ENCODE measurements at places on chromosomes 7 and 10.

- DNase-seq, result no peak
Measured at GRCh38 chr7:112452102-112452888, 2.0 kb downstream of the IFRD1 start.

GRCh38 chr10:117165538-117166417 is 27.7 kb upstream of the VAX1 start:
- no peak for DNase-seq

GRCh38 chr10:98910546-98910945 is 325.1 kb downstream of the HPSE2 start:
- DNase-seq, result no peak

GRCh38 chr7:157442456-157442855 is 105.7 kb downstream of the DNAJB6 start:
- no peak for DNase-seq

DNA sequence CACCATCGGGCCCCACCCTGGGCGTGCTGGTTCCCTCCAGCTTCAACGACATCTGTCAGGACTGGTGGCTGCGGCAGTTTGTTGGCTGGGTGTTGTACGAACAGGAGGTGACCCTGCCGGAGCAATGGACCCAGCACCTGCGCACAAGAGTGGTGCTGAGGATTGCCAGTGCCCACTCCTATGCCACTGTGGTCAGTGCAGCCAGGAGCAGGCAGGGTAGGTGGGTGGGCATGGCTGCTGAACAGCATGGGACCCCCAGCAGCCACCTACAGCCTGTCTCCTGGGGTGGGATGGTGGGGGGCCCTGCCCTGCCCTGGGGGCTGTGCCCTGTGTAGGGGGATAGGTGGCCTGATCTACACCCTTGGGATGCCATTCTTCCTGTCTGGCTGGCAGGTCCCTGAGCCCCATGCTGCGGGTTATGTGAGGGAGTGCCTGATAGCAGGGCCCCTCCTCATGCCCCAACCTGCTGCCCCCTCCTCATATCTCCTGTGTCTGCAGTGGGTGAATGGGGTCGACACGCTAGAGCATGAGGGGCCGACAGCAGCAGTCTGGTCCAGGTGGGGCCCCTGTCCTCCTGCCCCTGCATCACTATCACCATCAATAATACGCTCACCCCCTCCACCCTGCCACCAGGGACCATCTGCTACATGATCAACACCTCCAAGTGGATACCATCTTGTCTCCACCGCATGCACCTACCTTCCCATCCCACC is 56.9 kb downstream of the ZNF727 start:
- no peak for DNase-seq

DNA sequence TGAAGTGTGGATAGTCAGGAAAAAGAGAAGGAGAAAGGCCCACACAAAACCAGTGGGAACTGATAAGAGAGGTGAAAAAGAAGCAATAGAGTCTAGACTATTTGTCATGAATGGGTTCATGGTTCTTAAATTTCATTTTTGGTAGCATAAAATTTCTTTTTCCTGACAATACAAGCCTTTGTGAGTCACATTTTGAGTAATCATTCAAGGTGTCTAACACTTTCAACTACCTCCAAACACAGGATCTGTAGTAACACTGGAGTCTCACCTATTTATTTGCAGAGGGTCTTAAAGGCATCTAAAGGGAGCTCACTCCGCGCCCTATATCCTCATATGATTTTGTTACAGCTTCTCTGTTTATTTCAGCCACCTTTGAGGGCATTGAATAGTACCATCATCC is 96.0 kb downstream of the SAMD9 start:
- no peak for DNase-seq

DNA sequence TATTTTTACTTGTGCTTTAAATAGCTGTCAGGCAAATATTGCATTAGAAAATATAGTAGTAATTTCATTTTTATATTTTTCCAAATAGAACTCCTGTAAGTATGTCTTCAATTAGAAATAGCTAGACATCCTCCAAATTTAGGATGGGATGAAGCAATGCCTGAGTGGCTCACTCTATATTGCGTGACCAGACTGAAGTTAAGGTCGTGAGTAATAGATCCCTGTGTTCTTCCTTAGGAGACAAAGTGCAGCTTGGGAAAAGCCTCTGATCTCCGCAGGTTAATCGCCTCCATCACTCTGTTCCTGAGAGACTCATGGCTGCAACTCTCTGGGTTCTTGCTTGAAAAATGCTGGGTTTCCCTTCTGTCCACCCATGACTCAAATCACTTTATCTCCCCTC is 484.8 kb upstream of the ANKRD30A start:
- DNase-seq, result no peak

- DNase-seq, result no peak
Measured at GRCh38 chr7:30879139-30880124, 32.2 kb upstream of the AQP1 start.

- DNase-seq, result no peak
Measured at GRCh38 chr10:90871279-90871765, 452 bp upstream of the RPP30 start.

GRCh38 chr10:77016278-77016815 is 621.3 kb downstream of the KCNMA1 start:
- DNase-seq, result no peak

DNA sequence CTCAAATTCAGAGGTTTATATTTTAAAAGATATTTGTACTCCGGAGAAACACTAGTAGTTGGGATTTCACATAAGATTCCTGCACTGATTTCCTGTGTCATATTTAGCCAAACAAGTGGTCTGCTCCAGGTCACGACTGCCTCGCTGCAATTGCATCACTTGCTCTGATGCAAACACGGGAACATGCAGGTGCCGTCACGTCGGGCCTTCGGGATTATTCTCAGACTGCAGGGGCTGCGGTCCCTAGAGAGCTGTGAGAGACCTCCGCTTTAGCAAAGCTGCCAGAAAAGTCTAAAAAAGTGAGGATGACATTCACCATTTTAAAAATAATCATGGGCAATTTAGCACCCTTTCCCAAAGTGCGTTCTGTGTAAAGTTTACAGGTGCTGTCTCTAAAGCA is 93.5 kb upstream of the DDC start:
- DNase-seq, result no peak

DNA sequence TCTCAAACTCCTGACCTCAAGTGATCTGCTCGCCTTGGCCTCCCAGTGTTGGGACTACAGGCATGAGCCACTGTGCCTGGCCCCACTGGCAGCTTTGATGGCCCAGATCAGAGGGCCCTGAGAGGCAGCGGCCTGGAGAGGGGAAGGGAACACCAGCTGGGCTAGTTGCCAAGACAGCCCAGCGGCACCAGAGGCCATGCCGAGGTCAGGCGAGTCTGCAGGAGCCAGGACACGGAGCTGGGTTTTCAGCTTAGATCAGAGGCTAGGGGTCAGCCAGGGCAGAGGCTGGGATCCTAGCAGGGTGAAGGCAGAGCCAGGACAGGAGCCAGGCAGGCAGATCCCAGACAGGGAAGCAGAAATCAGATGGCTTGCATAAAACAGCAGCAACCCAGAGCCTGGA is 92.9 kb downstream of the MYL10 start:
- DNase-seq, result no peak

GRCh38 chr10:80528185-80528700 is 9.5 kb upstream of the SH2D4B start:
- DNase-seq, result no peak

DNA sequence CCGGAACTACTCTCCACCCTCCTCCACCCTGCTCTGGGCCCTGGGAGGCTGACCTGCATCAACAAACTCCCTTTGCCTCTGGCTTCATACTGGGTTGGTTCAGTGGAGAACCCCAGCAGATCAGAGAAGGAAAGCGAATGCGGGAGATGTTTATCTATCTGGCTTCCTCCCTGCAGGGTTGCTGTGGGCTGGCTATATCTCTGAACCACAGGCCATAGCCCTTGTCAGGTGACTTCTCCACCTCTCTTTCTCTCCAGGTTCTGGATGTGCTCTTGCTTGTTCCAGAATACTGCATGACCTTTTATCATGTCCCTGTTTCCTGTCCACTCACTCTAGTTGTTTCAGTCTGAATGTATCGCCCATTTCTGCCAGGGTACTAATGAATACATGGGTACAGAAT is 51.7 kb upstream of the IFRD1 start:
- no peak for DNase-seq

GRCh38 chr10:113213035-113213434 is 263.0 kb downstream of the TCF7L2 start:
- DNase-seq, result no peak

DNA sequence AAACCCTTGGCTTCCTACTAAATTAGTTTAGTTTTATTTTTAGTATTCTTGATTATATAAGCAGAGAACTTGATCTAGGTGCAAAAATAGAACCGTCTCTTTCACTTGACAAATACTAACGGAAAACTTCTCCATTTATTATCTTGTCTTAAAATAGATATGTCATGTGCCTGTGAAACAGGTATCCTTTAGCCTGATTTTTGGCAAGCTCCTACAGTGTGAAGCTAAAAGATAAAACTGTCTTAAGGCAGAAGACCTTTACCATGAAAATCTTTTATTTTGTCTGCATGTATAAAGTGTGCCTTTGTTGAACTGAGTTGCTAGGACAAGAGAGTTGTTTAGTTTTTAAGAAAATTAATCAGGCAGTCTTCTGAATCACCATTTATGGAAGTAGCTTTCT is 90.6 kb downstream of the CYP51A1 start:
- no peak for DNase-seq

DNA sequence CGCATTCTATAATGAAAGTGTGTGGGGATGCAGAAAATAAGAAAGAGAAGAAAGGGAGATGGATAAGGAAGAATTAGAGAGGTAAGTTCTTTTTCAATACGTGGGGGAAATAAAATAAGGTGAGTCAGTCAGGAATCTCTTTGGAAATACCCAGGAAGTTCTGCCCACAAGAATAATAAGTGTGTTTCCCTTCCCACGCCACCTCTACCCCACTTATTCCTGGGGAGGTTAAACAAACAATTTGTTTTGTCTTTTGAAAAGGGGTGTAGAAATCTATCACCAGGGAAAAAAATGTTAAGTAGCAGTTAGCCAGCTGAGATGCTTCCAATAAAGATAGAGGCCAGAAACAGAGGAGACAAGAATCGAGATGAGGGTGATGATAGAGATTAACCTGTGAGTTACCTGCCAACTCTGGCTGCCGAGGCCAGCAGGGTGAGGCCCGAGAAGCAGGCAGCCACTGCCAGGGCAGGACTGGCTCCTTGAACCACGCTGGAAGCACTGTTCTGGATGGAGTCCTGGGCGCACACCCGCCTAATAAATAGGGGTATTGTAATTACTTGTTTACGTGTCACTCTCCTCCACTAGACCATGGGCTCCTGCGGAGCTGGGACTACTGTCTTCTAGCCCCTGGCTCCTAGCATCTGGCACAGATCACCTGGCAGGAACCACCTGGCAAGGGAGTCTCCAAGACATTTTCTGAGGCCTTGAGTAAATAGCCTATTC is 191.3 kb downstream of the FGFR2 start:
- no peak for DNase-seq

DNA sequence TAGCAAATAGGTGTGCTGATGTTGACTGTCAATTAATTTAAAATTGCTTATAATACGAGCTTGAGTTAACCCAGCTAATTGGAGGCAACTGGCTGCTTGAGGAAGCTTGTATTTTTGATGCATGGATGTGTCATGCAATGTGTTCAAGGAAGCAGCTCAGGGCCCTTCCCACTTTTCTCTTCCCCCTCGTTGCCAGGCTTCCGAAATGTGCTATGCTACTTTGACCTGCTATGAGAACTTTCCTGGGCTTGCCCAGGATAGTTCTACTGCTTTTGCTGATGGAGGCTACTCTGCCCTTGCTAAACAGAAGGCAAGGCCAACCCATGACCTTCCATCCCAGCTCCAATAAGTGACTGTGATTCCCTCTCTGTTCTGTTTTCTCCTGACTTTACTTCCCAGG is 24.4 kb downstream of the PLCE1 start:
- no peak for DNase-seq

DNA sequence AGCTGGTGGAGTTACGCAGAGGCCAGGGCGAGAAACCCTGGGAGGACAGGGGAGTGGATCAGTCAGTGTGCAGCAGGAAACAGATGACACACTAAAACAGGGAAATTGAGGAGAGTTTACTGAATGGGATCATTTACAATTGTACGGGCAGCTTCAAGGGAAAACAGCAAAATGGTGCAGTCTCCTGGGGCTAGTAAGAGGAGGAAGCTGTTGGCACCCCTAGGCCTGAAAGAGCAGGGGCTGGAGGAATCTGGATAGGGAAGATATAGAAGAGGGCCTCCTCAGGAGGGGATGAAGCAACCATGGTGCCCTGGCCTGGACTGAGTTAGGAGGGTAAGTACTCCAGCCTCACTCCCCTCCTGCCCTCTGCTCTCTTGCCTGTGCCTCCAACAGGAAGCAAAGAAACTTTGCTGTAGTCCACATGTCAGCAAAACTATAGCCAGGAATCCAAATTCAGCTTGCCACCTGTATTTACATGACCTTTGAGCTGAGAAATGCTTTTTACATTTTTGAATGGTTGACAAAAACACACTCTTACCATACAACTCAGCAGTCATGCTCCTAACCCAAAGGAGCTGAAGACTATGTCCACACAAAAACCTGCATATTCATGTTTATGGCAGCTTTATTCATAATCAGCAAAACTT is 52.3 kb upstream of the OPN4 start:
- no peak for DNase-seq

GRCh38 chr10:55233090-55233489 is 432.1 kb upstream of the PCDH15 start:
- DNase-seq, result no peak

- DNase-seq, result no peak
Measured at GRCh38 chr10:4131407-4132215, 346.6 kb upstream of the KLF6 start.

- DNase-seq, result no peak
Measured at GRCh38 chr7:156827587-156828203, 65.3 kb downstream of the LMBR1 start.

DNA sequence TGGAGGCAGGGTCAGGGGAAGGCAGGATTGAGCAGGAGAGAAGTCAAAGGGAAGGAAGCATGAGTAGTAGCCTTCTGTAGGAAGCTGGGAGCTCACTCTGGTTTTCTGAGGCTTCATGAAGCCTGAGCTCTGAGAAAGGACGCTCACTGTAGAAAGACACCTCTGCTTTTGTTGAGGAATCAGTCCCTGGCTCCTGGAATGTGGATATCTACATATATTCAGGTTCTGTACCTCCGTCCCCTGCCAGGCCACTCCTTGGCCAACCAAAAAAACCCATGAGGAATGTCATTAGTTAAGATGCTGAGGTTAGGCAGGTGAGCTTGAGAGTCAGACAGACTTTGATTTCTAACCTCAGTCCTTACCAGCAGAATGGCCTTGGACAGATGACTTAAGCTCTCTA is 283.5 kb upstream of the HABP2 start:
- no peak for DNase-seq

DNA sequence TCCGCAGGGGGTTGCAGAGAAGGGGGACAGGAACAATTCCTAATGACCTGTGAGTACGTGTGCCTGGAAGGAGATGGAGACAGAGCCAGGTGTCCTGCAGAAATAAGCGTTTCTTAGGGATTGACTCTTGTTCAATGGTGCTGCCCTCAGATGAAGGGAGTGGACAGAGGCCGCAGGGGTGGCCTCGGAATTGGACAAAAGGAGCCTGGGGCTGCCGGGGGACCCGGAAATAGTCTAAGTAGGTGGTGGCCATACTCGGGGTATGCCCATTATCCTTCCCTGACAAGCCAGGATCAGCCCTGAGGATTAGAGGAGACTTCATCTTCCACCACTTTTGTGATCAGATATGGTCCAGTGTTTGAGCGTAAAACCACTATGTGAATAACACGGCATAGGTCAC is 39.2 kb downstream of the ELFN1 start:
- DNase-seq, result no peak

GRCh38 chr7:90188281-90188680 is 23.3 kb upstream of the STEAP2 start:
- DNase-seq, result no peak

GRCh38 chr10:71337219-71337701 is 18.2 kb downstream of the SLC29A3 start:
- no peak for DNase-seq

GRCh38 chr10:111289461-111289860 is 212.6 kb downstream of the ADRA2A start:
- DNase-seq, result no peak
